Osteoblast (primary cell): ENCODE measurements at places on chromosomes 16 and 17. TPM values are rescaled to one million over a fixed set of nuclear protein-coding genes. Genes with fewer than 3 reads are reported as not detected.

DNA sequence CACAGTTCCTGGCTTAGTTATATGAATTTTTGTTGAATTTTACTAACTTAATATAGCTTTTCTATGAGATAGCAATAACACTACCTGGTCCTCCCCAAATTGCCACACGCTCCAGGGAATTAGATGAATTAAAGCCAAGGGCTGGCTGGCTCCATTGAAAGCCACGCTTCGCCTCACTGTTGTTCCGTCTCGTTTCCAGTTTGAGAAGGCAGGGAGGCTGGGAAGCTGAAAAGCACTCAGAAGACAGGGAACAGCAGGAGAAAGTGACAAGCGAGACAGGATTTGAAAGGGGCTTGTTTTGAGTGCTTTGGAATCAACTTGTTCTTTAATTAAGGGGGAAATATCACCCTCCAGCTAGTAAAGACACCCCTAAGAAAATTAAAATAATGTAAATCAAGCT is 425.3 kb downstream of the CA10 start:
- no peak for DNase-seq

The SLC2A4 gene
- total RNA-seq: under 0.01 and 0.29 TPM in 2 replicates

- DNase-seq: no peak
Observed at GRCh38 chr17:39212841-39213480, 12.8 kb downstream of the STAC2 start.

The CX3CL1 gene
- total RNA-seq: under 0.01 TPM in 1 of 2 replicates, not detected in the other

- DNase-seq: peak; percentile 62
Observed at GRCh38 chr17:49798182-49798581, 9.7 kb downstream of the KAT7 start.

DNA sequence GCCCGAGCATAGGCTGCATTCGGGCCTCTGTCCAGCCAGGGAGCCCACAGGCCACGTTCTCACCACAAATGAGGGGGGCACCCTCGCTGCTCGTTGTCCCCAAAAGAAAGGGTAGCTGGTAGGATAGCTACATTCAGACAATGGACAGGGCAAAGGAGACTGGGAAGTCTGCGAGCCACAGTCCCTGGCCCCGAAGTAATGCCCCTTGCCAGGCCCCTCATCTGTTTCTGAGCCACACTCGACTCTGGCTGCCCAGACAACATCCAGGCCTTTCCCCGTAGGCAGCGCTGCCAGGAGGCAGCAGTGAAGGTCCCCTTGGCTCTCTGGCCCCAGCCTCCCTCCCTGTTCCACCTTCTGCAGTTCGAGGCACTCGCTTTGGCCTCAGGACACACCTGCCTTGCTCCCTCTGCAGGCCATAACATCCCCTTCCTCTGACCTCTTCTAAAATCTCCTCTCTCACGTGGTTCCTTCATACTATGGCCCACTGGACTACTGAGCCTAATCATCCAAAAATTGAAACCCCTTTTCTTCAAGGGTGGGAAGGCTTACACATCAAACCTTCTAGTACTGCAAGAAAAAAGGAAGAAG is 12.2 kb downstream of the AIPL1 start:
- no peak for DNase-seq

GRCh38 chr16:52526116-52526828 is 20.7 kb downstream of the TOX3 start:
- DNase-seq: no peak

GRCh38 chr17:49018116-49018612 is 21.0 kb downstream of the IGF2BP1 start:
- DNase-seq: peak; percentile 19

- DNase-seq: peak; percentile 55
Observed at GRCh38 chr16:57960826-57961472, 10.0 kb downstream of the CNGB1 start.

- peak; percentile 91 for DNase-seq
Observed at GRCh38 chr17:40598619-40599467, 33.6 kb upstream of the CCR7 start.

GRCh38 chr16:54602666-54603065 is 316.1 kb upstream of the IRX3 start:
- no peak for DNase-seq
